ENCODE measurements at places on chromosomes 2 and 18.

DNA sequence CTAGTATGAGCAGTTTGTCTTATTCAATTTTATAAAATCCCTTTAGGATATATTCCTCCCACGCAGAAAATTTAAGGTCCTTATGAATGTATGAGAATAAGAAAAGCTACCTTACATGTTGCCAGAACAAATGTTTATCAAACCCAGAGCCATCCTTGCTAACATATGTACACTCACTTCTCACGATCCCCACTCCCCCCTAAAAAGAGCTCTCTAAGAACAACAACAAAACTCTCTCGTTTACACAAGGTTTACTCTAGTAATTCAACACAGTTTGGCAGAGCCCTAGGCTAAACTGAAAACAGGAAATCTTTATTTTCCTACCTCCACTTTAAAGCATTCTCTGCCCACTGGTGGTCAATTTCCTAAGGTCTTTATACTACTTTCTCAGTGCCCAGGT lies 504.9 kb downstream of the ZEB2 start:
- DNase-seq: no peak

- DNase-seq: no peak
Observed at GRCh38 chr2:24489465-24490180, 1.4 kb upstream of the NCOA1 start.

DNA sequence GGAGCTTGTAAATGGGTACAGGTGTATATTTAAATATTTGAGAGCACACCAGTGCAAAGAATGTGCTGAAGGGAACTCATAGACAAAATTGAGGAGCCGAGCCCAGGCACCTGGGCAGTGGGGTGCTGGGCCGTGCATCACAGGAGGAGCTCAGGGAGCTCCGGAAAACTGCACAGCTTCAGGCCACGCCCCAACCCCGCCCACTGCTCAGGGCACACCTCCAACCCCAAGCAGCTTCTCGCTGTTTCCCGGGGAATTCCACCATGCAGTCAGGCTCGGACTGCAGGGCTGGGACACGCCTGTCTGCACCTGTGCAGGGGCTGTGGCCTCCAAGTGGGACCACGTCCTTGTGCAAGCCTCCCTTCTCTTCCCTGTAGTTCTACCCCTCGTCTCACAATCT lies 243.0 kb downstream of the HDAC4 start:
- DNase-seq: no peak

GRCh38 chr18:24181806-24182205 lies 42.9 kb downstream of the CABYR start:
- no peak for DNase-seq

DNA sequence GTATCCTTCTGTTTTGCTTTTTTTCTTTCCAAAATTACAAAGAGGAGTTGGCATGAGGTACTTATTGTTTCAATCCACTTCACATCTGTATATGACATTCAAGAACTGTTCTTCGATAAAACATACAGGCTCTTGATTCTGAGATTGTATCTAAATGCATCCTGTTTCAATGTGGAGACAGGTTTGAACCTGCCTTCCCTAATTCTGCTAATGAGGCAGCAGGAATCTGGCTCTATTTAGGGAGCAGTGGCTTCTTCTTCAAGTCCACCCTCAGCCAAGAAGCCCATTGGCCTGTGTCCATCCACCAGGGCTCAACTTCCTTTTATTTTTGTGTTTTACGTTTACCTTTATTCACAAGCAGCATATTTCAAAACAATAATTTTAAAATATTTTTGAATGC lies 84.8 kb upstream of the PIK3C3 start:
- no peak for DNase-seq

DNA sequence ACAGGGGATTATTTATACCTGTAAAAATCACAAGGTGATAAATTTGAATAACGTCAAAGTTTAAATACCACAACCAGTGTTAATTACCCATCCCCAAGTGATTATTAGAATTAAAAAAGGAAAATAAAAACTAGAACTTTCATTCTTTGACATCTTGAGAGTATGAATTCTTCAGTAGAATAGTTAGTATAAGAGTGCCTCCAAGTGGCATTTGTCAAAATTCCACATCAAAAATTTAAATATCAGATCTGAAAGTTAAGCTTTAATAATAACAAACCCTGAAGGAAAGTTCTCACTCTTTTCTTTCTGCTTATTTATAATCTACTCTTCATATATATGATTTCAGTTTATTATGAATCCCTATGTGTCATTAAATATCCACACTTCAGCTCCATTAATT lies 273.7 kb upstream of the KYNU start:
- DNase-seq: no peak

DNA sequence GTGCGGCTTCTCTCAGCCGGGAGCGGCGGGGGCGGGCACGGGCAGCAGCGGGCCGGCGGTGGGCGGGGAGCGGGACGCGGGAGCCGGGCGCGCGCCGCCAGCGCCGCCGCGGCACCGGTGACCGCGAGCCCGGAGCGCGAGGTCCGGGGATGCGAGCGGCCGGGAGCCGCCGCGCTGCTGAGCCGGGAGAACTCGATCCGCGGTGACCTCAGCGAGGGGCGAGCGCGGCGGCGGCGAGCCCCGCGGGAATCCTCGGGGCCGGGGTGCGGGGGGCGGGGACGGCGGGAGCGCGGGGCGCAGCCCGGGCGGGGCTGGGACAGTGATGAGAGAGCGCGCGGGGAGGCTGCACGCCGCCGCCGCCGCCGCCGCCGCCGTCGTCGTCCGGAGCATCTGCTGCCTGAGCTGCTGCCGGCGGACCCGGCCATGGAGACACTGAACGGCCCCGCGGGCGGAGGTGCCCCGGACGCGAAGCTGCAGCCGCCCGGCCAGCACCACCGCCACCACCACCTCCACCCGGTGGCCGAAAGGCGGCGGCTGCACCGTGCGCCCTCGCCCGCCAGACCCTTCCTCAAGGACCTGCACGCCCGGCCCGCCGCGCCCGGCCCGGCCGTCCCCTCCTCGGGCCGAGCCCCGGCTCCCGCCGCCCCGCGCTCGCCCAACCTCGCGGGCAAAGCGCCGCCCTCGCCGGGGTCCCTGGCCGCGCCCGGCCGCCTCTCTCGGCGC lies at the start of gene MTCL1:
Gene MTCL1, plus strand, starts transcription at position 319 of the 723 bp plus-strand sequence. Its CDS starts 105 bp downstream, at position 424.
- DNase-seq: peak; percentile 9

Measured in stimulated activated CD8-positive, alpha-beta memory T cell treated with anti-CD3 and anti-CD28 coated beads, Interleukin-15, amount 100 ng/mL, for 24 hours (primary cell).